ENCODE measurements at places on chromosomes 5 and 9.

- DNase-seq, result no peak
Observed at GRCh38 chr9:98146101-98146991, 27.3 kb upstream of the TRIM14 start.

DNA sequence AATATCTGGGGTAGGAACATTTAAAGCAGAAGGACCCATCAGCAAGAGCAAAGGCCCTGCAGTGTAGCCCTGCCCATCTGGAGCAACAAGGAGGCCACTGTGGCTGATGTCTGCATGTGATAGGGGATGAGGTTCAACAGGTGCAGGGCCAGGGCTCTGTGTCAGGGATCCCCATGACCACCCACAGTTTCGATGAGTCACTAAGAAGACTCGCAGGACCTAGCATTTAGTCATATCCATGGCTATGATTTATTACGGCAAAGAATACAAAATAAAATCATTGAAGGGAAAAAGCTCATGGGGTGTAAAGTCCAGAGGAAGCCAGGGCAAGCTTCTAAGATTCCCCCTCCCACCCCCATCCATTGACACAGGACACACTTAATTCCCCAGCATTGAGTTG lies 188.6 kb downstream of the ADGRV1 start:
- no peak for DNase-seq

DNA sequence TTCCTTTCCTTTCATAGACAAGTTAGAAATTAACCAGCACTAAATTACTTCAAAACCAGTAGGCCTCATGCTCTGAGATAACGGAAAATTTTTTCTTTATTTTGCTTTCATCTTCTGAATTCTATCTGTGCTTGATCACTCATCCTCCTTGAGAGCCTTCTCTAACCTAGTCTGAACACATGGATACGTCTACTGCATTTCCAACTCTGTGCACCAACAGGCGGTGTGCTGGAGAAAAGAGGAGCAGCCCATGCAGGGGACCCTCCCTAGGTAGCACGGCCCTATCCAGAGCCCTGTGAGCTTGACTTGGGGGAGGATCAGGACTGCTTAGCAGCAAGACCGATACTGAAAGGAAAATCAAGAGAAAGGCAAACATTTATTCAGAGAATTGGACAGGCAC lies 149.8 kb downstream of the AUH start:
- peak; percentile 57 for DNase-seq

- no peak for DNase-seq
Observed at GRCh38 chr9:135960411-135961276, 529 bp downstream of the UBAC1 start.

DNA sequence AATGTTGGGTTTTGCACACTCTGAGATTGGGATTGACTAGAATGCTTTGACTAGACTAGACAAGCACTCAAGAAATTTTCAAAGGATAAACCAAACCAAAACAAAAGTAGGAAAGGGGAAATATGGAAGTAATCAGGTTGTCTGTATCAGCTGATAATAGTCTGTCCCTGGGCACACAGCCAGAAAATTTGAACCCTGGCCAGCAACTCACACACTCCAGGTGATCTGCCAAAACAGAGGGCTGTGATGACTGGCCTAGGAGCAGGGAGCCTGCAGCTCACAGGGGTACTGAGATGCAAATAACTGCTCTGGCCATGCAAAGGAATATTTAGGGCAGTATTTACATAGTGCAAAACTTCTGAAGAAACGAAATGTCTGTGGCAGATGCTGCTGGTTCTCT lies 112.3 kb upstream of the SMIM23 start:
- DNase-seq, result no peak

- no peak for DNase-seq
Observed at GRCh38 chr5:74296685-74297408, 343.7 kb downstream of the ENC1 start.

DNA sequence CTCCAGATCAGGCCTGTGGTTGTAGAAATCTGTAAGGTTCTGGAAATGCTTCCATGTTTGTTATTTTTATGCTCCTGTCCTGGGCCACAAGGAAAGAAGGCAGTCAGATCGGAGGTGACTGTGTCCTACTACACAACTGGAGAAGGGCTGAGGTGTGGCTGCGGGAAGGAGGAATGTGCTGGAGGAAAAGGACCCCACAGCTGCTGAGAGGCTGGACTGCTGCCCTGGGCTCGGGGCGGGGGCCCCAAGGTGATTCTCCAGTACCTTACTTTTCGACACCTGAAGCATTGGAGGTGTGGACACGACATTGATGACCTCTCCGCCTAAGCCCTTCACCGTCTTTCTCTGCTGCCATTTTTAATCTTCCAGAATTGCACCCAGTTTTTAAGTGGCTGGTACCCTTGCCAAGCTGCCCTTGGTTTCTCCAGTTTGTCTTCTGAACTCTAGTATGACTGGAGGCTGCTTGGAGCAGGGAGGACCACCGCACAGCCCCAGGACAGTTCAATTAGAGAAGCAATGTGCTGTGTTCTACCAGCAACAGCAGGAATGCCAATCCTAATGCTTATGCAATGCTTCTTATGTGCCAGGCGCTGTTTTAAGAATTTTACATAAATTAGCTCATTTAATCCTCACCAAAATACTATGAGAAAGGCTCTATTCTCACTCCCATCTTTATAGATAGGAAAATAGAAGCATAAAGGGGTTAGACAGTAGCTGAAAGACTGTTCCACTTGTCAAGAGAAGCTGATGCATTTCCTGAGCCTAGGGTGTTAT lies 13.5 kb upstream of the ANKRD33B start:
- DNase-seq, result no peak

DNA sequence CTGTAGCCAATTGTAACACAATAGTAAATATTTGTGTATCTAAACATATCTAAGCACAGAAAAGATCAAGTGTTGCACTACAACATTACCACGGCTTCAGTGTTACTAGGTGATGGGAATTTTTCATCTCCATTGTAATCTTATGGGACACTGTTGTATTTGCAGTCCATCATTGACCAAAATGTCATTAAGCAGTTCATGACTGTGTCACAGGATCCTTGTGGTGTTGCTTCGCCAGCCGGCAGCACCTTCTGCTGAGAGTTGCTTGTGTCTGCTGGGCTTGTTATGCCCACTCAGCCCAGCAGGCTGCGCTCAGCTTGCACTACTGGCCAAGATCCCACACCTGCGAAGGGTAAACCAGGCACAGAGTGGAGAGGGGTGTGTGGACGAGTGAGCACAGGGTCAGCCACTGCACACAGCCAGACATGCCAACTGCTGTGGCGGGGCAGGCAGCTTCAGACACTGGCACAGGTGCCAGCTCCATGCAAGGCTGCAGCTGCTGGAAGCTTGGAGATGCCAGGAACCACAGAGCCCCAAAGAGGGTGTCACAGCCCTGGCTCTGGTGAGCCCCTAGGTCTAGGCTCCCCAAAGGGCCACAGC lies 273.7 kb downstream of the CETN3 start:
- DNase-seq, result no peak

DNA sequence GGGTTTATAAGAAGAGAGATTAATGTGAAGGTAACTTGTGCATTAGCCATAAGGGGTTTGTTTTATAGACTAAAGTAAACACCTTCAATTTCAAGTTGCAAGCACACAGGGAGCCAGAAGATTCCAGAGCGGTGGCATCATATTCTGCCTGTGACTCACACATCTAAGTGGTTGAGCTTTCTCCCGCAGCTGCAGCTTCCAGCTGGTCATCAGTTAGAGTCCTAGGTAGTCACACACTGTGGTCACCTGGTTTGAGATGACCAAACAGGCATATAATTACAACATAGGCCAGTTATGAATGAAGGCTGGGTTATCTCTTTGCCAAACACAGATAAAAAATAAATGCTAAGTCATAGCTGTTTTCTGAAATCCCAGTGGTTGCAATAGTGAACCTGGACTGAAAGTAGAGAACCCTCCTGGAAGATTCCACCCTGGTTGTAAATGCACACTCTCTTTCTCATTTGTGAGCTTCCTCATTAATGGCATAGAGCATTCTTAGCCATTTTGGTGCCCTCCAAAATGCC lies 171.3 kb downstream of the GDNF start:
- DNase-seq, result no peak

DNA sequence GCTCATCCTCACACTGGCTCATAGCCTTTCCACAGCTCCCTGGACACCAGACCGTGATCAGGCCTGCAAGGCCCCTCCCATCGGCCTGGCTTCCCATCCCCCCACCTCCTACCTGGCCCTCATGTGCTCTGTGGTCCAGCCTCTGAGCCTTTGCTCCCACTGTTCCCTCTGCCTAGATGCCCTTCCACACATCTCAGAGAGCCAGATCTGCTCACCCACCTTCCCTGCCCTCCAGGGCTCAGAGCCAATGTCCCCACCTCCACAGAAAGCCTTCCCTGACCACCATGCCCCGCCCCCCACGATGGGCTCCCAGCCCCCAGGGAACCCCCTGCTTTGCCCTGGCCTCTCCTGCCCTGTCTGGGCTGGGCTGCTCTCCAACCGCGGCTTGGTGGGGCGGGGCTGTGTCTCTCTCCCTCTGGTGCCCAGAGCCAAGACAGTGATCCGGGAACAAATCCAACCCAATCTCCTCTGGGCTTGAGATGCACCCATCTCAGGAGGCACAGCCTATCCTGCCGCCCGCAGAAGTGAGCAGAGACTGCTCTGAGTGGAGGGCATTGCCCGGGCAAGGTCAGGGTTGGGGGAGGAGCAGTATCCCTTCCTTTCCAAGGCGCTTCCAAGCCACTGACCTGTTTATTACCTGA lies 1.6 kb downstream of the NINJ1 start:
- no peak for DNase-seq

DNA sequence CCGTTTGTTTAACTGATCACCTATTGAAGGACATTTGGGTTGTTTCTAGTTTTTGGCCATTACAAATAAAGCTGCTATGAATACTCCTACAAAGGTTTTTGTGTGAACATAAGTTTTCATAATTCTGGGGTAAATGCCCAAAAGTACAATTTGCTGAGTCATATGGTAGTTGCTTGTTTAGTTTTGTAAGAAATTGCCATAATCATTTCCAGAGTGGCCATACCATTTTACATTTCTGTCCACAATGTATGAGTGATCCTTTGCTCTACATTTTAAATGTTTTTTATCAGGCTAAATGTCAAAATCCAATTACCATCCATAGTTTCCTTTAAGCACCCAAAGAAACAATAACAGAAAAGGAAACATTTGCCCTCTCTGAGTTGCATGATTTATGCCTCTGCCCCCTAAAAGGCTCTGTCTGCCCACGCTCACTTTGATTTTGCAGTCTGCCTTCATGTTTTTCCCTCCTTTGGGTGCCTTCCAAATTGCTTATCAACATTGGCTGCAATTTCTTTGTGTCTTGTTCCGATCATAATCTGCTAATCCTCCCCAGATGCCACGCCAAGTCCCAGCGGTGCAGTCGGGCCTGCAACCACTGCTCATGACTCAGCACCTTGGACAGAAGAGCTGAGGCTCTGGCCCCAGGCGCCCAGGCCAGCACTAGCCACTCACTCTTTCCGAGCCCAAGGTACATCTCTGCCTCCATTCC lies 339.2 kb downstream of the PIK3R1 start:
- DNase-seq, result no peak

- no peak for DNase-seq
Observed at GRCh38 chr9:18466101-18466500, 7.9 kb upstream of the ADAMTSL1 start.

- no peak for DNase-seq
Observed at GRCh38 chr5:124980163-124980941, 233.9 kb upstream of the ZNF608 start.

DNA sequence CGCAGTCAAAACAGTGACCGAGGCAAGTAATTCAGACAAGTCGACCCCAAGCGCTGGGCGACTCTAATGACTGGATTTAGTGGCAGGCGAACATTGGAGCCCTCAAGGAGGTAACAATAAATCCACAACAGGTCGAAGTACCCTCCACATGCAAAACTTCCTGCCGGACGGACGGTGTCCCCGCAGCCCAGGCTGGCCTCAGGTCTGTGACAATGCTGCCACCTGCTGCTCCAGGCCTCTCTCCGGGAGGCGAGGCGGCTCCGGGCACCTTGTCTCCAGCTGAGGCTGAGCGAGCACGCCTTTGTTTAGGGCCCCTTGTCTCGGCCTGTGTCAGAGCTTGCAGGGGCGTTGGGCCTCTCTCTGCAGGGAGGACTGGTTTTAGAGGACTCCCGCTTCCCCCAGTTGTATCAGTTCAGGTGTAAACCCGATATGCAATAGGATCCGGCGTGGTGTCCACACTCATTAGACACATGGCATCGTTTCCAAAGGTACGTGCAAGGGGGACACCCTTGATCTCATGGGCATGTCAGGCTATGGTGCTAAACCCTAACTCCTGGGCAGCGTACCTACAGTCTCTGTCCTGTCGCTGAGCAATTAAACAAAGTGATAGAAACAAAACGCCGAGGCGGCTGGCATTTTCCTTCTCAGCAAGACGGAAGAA lies 628.0 kb upstream of the ADAMTS16 start:
- no peak for DNase-seq

DNA sequence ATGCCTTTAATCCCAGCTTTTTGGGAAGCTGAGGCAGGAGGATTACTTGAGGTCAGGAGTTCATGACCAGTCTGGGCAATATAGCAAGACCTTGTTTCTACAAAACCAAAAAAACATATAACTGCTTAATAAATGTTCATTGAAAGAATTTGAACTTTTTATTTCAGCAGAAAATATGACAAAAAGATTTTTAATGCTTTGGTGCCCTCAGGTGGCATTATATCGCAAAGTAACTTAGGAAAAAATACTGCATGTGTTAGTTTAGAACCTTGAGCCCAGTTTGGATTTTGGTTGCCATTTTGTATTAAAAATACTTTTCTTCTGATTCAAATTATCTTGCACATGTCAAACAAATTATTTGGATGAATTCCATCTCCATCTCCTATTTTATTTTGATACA lies 103.2 kb downstream of the GPBP1 start:
- DNase-seq, result no peak

DNA sequence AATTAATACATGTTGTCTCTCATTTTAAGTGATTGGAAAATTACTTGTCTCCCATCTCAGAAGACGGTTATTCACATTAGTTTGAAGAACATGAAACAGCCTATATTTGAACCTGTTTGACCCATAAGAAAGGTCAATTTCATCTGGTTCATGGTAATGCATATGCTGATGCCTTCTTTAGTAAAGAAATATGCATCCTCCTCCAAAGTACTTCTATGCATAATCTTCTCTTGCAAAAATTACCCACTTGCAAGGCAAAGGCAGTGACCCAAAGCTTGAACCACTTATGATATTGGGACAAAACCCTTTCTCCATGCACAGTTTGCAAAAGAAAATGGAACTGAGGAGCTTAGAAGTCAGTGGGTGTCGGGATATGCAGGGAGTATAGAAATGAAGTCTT lies 65.4 kb upstream of the IRX1 start:
- DNase-seq, result no peak

- no peak for DNase-seq
Observed at GRCh38 chr5:104016646-104017045, 454.1 kb upstream of the NUDT12 start.

DNA sequence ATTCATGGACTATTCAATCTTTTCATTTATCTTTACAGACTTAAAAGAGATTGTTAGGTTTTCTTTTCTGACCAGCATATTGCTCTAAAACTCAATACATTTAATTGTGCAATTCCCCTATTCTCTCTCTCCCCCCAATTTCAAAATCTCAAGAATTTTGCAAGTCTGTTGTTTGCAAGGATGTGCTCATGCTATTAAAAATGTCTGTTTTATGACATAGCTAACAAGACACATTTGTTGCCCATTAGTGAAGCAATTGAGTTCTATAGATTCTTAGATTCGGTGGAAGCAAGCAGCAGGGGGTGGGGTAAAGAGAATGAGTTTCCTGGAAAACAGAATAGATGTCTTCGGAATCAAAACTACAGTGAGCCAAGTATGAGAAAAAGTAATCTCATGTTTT lies 8.5 kb upstream of the CSNK1A1 start:
- DNase-seq, result no peak

- DNase-seq, result no peak
Observed at GRCh38 chr5:98535901-98536300, 237.6 kb upstream of the RGMB start.

- DNase-seq, result no peak
Observed at GRCh38 chr5:103703617-103704016, 141.0 kb upstream of the NUDT12 start.
